Keratinocyte (primary cell): ENCODE measurements at places on chromosomes 13 and 19. TPM values are rescaled to one million over a fixed set of nuclear protein-coding genes. Genes with fewer than 3 reads are reported as not detected.
A peak's percentile ranks its signal among the peaks of the same experiment; 100 is the strongest.

The MEDAG gene
- 0.02 to 0.03 TPM in 2 of 3 replicates, not detected in the other for polyA plus RNA-seq

- peaks cover 26% of the 10 kb centered on the region for H3K36me3 ChIP-seq
- no peaks in the 10 kb centered on the region for H3K27me3 ChIP-seq
- DNase-seq, result no peak
- H3K4me3 ChIP-seq, result no peak overlapping the region
- no peaks in the 10 kb centered on the region for H3K4me1 ChIP-seq
- H3K27ac ChIP-seq, result no peak overlapping the region
Measured at GRCh38 chr13:113510871-113511270, 20.4 kb upstream of the DCUN1D2 start.

The FUT2 gene
- polyA plus RNA-seq, result 2.3 to 4.0 TPM (median 3.7 TPM) in 3 replicates

DNA sequence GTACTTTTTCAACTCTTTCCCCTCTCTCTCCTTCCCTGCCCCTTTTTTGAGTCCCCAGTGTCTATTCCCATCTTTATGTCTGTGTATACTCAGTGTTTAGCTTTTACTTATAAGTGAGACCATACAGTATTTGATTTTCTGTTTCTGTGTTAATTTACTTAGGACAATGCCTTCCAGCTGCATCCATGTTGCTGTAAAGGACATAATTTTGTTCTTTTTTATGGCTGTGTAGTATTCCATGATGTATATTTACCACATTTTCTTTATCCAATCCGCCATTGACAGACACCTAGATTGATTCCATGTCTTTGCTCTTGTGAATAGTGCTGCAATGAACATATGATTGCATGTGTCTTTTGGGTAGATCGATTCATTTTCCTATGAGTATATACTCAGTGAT lies 10.7 kb upstream of the ZC3H13 start:
- DNase-seq, result no peak
- no peaks in the 10 kb centered on the region for H3K36me3 ChIP-seq
- H3K4me1 ChIP-seq, result peaks cover 18% of the 10 kb centered on the region
- H3K4me3 ChIP-seq, result no peak overlapping the region

DNA sequence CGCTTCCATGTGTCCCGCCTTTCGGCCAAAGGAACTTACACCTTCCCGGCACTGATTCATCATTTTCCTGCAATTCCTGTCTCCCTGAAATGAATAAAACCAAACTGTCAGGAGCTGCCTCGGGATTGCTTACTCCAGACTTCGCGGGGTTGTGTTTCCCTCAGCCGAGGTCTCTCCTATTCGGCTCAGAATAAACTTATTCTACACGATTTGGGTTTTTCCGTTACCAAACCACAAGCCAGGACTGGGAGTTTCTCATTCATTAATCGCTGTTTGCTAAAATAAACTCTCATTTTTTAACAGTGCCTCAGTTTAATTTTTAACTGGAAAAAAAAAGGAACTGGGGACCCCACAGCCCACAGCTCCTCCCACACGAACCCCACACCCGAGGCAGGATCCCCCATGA lies 667 bp downstream of the ZNF878 start:
- no peak for DNase-seq
- H3K36me3 ChIP-seq, result no peaks in the 10 kb centered on the region
- H3K27ac ChIP-seq, result no peak overlapping the region
- peak overlapping the region; percentile 85 for H3K4me3 ChIP-seq
- peaks cover 10% of the 10 kb centered on the region for H3K4me1 ChIP-seq
- no peaks in the 10 kb centered on the region for H3K27me3 ChIP-seq
